HTR-8/SVneo (cell line): ENCODE measurements at places on chromosomes 1 and 21.

DNA sequence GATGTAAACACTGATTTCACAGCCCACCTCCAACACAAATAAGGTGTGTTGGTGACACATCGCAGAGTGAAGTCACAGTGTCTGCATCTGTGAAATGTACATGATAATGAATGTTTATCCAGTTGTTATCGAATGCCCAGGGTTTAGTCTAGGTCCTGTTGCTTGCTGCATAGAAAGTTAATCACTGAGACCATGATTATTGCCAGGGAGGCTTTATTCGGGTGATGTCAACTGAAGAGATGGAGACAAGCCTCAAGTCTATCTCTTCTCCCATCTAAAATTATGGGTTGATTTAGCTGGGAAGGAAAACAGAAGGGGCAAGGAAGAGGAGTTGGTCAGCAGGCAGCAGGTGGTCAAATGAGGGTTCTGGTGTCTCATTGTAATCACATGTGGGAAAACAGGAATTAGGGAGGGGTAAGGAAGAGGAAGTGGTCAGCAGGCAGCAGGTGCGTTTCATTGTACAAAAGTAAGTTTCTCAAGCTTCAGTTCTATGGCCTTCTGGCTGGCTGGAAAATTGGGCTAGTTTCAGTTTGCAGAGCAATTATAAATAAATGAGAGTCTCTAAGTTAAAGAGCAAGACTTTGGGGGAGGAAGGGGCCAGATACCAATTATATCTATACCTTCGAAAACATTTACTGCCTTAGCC, 146.3 kb upstream of the DNAH14 start:
- no peak for DNase-seq

- DNase-seq = no peak
Measured at GRCh38 chr1:20727746-20728316, 4.7 kb downstream of the SH2D5 start.

DNA sequence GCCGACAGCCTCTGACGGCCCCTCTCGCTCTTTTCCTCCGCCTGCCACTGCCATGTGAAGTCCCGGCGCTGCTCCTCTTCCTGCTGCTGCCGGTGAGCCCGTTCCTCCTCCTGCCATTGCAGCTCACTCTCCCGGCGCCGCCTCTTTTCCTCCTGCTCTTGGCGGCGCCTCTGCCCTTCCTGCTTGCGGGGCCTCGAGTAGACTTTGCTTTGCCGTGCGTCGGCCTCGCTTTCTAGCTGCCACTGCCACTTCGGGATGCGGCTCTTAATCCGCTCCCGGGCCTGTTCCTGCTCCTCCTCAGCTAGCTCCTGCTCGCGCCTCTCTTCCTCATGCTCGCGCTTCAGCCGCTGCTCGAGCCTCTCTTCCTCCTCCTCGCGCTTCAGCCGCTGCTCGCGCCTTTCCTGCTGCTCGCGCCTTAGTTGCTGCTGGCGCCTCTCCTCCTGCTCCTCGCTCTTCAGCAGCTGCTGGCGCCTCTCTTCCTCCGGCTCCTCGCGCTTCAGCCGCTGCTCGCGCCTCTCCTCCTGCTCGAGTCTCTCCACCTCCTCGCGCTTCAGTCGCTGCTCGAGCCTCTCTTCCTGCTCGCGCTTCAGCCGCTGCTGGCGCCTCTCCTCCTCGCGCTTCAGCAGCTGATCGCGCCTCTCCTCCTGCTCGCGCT, 4.3 kb downstream of the TCHH start:
- DNase-seq = no peak

DNA sequence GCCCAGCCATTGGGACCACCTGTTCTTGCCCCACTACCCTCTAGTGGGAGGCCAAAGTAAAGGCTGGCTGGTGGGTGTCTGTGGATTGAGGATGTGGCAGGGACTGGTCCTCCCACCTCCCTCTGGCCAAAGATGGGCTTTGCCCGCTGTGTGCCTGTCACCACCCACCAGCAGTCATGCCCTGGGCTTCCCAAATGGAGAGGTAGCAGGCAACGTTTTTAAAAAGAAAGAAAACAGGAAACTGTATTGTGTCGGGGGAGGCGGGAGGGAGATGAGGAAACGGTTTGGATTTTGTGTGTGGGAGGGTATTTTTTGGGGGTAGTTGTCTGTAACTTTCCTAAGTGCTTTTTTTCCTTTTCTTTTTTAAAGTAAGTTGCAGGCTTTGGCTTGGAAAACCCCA, 30.1 kb downstream of the SZRD1 start:
- no peak for DNase-seq

DNA sequence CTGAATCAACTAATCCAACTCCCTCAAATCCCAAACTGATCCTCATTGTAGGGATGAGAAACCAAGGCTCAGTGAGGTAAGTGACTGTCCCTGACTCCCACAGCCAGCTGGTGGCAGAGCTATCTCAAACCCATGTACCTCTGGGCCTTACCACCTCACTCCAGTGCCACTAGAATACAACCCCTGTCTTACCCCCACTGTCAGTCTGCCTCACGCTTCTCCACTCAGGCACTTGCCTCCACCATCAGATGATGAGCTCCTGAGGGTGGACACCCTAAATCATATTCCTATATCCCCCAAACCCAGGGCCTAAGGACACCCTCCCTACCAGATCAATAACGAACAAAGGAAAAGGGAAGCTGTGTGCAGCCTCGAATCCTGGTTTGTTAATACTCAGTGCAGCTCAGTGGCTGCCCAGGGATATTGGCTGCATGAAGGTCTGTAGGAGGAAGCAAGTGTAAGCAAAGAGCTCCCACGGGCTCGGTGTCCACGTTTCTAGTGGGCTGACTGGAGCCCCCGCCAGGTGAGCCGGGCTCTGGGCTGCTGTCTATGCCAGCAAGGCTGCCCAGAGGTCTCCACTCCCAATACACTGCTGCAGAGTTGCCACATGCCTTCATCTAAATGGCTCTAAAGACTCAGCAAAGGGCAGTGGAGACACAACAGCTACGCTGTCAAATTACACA, 533.4 kb downstream of the MATN1 start:
- no peak for DNase-seq

GRCh38 chr1:29633771-29634170, 397.4 kb downstream of the PTPRU start:
- DNase-seq = no peak

GRCh38 chr21:39441502-39442475, 3.8 kb downstream of the LCA5L start:
- peak; percentile 42 for DNase-seq

DNA sequence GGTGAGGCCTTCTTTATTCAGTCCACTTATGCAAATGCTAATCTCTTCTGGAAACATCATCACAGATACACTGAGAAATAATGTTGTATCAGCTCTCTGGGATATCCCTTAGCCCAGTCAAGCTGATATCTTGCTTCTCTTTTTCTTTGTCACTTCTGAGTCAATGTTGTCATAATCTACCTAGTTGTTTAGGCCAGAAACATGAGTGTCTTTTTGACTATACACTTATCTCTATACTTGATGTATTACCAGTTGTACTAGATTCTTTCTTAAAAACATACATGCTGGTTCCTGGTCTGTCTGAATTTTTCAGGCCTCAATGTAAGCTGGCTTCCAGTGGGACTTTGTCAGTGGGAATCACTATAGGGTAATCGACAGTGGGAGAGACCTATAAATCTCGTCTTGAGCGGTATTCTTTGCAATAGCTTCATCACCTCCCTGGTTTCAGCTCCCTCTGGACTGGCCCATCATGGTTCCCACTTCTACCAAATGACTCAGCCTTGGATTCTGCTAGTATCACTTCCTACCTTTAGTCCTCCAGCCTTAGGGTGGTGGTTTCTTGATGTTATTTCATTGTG, 135.2 kb upstream of the CYYR1 start:
- no peak for DNase-seq

- no peak for DNase-seq
Measured at GRCh38 chr1:182725259-182726255, 41.2 kb upstream of the RGS8 start.

GRCh38 chr21:46325073-46325912, 1.3 kb downstream of the PCNT start:
- peak; percentile 50 for DNase-seq

DNA sequence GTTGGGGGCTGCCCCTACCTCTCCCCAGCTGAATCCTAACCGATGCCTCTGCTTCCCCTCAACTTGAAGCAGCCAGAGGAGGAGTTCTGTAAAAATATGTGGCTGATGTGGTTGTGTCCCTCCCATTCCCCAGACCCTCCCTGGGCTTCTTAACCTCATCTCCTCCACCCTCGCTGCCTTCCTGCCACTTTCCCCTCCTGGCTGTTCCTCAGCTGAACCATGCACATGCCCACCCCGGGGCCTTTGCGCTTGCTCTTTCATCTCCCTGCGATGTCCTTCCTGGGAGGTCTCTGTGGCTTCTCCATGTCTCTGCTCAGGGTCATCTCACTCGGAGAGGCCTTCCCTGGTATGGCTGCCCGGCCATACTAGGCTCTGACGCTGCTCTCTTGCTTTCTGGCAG, 8.9 kb downstream of the MIIP start:
- DNase-seq = no peak

- DNase-seq = no peak
Measured at GRCh38 chr1:33122483-33123178, 41.7 kb downstream of the AZIN2 start.

DNA sequence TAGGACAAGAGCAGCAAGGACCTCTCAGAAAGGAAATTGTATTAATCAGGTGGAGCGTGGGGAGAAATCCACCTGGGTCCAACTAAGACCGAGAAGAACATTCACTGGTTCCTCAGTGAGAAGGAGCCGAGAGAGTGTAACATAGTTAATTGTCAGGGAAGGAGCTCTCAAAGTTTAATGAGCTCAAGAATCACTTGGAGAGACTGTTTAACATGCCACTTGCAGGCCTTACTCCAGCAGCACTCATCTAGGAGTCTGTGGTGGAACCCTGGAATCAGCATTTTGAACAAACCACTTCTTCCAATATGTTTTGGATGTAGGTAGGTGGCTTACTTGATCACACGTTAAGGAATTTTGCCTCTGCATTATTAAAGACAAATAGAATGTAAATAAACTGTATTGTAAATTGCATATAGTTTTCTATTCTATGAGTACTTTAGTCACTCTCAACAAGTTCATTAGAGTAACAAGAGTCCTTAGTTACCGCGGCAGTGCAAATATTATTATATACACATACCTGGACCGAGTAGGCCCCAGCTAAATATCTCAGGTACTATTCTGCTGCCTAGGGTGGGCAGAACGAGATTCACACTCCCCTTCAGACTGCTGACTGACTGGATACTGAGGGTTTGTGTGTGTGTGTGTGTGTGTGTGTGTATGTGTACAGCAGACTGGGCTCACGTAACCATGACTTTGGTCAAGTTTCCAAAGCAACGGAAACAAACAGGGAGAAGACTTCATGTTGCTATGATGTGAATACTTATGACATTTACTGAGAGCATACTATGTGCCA, 203.2 kb upstream of the USP24 start:
- DNase-seq = no peak

DNA sequence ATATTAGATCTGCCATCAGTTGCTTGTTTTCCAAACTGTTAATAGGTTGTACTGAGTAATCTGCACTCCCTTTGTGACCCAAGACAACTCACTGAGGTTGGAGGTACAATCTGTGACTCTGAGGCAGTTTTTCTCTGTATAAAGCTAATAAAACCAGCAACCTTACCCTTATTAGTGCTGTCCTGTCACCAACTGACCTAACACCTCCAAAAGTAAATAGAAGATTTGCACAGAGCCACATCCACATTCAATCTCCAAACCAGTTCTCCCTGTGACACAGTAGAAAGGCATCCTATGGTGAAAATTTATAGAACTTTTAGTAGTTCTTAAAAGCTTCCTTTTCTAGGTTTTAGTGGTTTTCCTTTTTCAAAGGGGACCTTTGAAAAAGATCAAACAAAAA, 140.4 kb upstream of the ADGRL2 start:
- DNase-seq = no peak

GRCh38 chr21:20443558-20444155, 554.6 kb upstream of the NCAM2 start:
- no peak for DNase-seq

DNA sequence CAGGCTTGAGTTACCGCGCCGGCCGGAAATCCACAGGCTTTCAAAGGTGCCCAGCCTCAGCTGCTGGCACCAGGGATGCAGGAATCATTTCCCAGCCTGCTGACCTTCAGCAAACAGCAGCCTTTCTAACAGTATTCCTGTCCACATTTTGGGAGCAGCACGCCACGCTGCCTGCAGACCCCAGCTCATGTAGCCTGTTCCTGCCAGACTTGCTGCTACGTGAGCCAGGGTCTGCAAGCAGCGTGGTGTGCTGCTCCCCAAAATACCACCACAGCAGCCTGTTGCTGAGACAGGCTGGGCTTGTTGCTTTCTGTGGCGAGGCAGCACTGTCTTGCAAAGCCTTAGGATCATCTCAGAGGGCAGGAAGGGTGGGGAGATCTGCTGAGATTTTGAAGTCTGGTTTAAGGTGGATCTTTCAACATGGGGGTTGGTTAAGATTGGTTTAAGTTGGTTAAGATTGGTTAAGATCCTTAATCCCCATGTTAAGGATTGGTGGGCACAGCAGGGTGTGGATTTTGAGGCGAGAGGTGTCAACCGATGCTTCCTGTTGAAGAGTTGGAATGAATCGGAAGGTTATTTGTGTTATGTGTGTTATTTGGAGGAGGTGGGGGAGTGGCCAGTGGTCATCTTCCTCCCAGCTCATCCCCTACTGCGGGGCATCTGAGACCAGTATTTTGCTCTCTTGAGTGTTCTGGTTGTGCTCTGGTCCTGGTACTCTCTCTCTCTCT, 12.9 kb downstream of the FAAH start:
- DNase-seq = no peak

GRCh38 chr1:55987491-55988249, 591.7 kb downstream of the PLPP3 start:
- DNase-seq = no peak

DNA sequence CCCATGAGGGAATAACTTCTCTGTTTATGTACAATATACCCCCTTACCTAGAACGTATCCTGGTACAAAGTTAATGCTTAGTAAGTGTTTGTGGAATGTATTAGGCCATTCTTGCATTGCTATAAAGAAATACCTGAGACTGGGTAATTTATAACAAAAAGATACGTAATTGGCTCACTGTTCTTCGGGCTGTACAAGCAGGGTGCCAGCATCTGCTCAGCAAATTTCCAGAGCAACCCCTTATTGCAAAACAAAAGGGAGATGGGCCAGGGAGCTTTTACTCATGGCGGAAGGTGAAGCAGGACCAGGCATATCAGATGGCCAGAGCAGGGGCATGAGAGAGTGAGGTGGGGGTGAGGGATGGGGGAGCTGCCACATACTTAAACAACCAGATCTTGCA, 123.4 kb upstream of the C8B start:
- DNase-seq = no peak

DNA sequence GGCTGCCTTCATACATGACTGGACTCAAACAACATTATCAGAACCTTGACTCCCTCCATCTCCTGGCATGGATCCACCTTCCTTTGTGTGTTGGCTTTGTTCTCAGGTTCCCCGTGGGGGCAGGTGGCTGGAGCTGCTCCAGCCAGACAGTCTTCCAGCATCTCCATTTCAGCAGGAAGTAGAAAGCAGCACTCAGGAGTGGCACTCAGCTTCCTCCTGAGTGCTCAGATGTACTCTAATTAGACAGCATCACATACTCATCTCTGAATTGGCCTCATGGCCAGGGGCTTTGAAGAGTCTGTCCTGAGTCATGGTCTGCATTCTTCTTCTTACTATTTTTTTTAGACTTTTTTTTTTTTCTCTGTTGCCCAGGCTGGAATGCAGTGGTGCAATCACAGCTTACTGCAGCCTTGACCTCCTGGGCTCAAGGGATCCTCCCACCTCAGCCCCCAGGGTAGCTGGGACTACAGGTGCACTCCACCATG, 27.9 kb downstream of the OVAAL start:
- peak; percentile 31 for DNase-seq
